Thoracic aorta (tissue), 2 donors: ENCODE measurements at places on chromosomes 16 and 17.

DNA sequence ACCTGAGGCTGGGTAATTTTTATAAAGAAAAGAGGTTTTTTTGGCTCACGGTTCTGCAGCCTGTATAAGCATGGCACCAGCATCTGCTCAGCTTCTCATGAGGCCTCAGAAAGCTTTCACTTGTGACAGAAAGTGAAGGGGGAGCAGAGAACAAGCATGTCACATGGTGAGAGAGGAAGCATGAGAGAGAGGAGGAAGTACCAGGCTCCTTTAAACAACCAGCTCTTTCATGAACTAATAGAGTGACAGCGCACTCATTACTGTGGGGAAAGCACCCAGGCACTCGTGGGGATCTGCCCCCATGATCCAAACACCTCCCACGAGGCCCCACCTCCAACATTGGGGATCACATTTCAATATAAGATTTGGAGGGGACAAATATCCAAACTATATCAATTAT, 86.8 kb downstream of the USP32 start:
- DNase-seq: no peak

- DNase-seq: no peak
These were observed 113.0 kb upstream of the AXIN2 start for GRCh38 chr17:65674246-65675045.

DNA sequence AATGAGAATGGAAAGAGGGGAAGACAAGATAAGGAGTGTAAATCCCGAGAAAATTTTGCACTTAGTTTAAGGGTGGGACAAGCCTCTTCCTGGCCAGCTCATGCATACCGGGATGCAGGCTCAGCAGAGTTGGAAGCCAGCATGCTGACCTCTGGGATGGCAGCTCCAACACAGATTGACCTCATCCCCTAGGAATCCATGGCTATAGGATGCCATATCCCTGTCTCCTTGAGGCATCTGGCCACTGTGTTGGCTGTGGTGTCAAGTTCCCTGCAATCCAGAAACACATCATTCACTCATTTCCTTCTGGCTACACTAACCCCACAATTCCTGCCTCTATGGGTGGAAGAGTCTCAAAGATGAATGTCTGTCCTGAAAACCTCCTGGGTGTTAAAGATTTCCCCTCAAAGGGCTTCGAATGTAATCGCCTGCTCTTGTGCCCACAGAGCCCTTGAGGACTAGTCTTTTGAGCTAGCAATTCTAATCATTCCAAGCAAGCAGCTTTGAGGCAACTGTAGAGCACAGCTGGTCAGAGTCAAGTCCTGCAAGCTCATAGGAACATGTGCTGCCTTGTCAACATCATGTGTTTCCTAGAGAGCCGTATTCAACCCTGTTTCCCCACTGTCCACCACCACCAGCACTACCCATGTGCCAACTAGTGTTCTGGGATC, 141.4 kb downstream of the PMP22 start:
- no peak for DNase-seq

GRCh38 chr16:54437401-54437800, 150.8 kb upstream of the IRX3 start:
- no peak for DNase-seq

- DNase-seq: no peak
These were observed 171.6 kb upstream of the CDH5 start for GRCh38 chr16:66194866-66195265.

GRCh38 chr16:86038926-86039310, 140.0 kb downstream of the IRF8 start:
- DNase-seq: no peak

- no peak for DNase-seq
These were observed 127.5 kb upstream of the PSMD7 start for GRCh38 chr16:74169066-74169465.

DNA sequence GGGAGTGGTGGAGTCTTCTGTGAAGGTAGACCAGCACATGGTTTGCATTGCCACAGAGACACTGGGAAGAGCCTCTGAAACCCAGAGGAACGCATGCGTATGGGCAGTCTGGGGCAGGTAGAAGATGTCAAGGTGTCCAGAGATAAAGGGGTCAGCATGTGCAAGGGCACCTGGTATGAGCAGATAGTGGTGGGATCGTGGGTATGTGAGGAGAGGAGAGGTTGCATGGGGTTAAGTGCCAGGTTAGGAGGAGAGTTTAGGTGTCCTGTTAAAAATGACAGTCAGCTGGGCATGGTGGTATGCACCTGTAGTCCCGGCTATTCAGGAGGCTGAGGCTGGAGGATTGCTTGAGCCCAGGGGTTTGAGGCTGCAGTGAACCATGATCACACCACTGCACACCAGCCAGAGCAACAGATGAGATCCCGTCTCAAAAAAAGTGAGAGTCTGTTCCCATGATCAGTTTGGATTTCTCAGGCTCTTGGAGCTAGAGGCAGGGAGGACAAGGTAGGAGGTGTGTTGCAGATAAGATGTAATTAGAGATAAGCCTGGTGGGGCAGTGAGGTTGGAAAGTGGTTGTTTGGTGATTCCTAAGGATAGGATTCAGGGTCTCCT, 3.0 kb downstream of the PYCARD start:
- DNase-seq: no peak

GRCh38 chr16:89332243-89332901, 114.9 kb downstream of the ZNF778 start:
- no peak for DNase-seq

GRCh38 chr16:23276821-23277220, 25.3 kb upstream of the SCNN1B start:
- no peak for DNase-seq
